IgD-negative memory B cell (primary cell): ENCODE measurements at places on chromosomes 6 and 20. TPM values are rescaled to one million over a fixed set of nuclear protein-coding genes. Genes with fewer than 3 reads are reported as not detected.

Gene KIAA0408
- 0.76 TPM for polyA plus RNA-seq

Gene ZKSCAN4
- 3.4 TPM for polyA plus RNA-seq

Gene MUC22
- not detected for polyA plus RNA-seq

Gene BMP7
- polyA plus RNA-seq = not detected

Gene IYD
- not detected for polyA plus RNA-seq

Gene CAP2
- polyA plus RNA-seq = not detected

Gene GSTA2
- polyA plus RNA-seq = not detected

Gene DPPA5
- not detected for polyA plus RNA-seq

Gene IDH3B
- 108 TPM for polyA plus RNA-seq

Gene SYNDIG1
- polyA plus RNA-seq = not detected

Gene FOXF2
- not detected for polyA plus RNA-seq

Gene ADTRP
- 2.2 TPM for polyA plus RNA-seq

Gene KHDC1
- polyA plus RNA-seq = 3.1 TPM

Gene LRRC73
- not detected for polyA plus RNA-seq

Gene RBM12
- 36.9 TPM for polyA plus RNA-seq

Gene GNAS-AS1
- polyA plus RNA-seq = not detected

Gene COL9A3
- polyA plus RNA-seq = 11.9 TPM

Gene DSP
- polyA plus RNA-seq = 3.2 TPM

Gene PPP1R16B
- polyA plus RNA-seq = 68.0 TPM

Gene VIP
- not detected for polyA plus RNA-seq

Gene PKIB
- polyA plus RNA-seq = not detected

Gene FAM217B
- polyA plus RNA-seq = 24.9 TPM

Gene NFS1
- polyA plus RNA-seq = 18.1 TPM

Gene DEFB132
- not detected for polyA plus RNA-seq

Gene FAXC
- not detected for polyA plus RNA-seq

Gene C4B
- not detected for polyA plus RNA-seq

Gene HDDC2
- polyA plus RNA-seq = 80.4 TPM
